ENCODE measurements at places on chromosomes 6 and 20.
A peak's percentile ranks its signal among the peaks of the same experiment; 100 is the strongest.

DNA sequence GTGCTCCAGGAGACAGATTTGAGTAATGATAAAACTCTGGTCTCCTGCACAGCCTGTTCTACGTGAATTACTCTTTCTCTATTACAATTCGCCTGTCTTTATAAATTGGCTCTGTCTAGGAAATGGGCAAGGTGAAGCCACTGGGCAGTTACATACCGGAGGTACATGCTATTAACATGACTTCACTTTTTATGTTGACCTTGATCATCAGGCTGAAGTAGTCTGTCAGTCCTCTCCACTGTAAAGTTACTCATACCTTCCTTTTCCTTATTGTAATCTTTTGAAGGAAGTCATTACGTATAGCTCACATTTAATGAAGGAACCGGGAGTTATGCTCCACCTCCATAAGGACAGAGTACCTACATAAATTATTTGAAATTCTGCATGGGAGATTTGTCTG, 19.9 kb upstream of the KHDC1 start:
- ATAC-seq = no peak

DNA sequence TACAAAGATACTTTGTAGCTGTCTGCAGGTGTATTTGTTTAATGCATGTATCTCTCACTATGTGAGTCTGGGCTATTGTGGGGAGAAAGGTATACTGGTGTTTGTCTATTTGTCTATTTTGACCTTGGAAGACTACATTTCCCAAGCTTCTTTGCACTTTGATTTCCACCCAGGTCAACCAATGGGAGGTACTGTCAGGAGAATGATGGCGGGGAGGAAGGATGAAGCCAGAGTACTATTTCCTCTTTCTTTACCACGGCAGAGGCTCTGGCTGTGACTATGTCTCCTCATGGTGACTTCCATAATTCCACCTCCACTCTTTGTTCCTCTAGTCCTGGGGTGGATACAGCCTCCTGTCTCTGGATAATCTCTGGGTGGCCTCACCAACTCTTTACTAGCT, 23.1 kb downstream of the LBP start:
- ATAC-seq = no peak

- ATAC-seq = peak; percentile 92
Observed at GRCh38 chr20:36895036-36895435, 19.1 kb downstream of the TLDC2 start.

DNA sequence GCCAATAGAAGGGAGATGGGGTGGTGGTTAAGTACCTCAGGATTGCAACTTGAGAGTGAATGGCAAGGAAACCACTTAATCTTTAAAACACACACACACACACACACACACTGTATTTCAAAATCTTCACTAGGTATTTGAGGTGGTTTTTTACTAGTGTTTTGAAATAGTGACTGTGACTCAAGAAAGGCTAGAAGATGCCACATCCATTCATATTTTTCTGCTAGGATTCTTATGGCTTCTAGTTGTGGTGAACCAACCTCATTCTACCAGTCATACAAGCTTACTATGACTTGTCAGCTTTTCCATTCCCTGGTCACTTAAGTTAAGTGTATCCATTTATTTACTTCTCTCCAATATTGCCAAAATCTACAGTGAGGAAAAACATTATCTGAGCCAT, 519.4 kb upstream of the JAG1 start:
- peak; percentile 51 for ATAC-seq
